Stimulated activated CD8-positive, alpha-beta memory T cell treated with anti-CD3 and anti-CD28 coated beads, Interleukin-7, amount 100 ng/mL, for 1 hour (primary cell): ENCODE measurements at places on chromosomes 16 and 17.

- DNase-seq, result no peak
These were observed 6.4 kb downstream of the DNASE1L2 start for GRCh38 chr16:2242598-2242997.

DNA sequence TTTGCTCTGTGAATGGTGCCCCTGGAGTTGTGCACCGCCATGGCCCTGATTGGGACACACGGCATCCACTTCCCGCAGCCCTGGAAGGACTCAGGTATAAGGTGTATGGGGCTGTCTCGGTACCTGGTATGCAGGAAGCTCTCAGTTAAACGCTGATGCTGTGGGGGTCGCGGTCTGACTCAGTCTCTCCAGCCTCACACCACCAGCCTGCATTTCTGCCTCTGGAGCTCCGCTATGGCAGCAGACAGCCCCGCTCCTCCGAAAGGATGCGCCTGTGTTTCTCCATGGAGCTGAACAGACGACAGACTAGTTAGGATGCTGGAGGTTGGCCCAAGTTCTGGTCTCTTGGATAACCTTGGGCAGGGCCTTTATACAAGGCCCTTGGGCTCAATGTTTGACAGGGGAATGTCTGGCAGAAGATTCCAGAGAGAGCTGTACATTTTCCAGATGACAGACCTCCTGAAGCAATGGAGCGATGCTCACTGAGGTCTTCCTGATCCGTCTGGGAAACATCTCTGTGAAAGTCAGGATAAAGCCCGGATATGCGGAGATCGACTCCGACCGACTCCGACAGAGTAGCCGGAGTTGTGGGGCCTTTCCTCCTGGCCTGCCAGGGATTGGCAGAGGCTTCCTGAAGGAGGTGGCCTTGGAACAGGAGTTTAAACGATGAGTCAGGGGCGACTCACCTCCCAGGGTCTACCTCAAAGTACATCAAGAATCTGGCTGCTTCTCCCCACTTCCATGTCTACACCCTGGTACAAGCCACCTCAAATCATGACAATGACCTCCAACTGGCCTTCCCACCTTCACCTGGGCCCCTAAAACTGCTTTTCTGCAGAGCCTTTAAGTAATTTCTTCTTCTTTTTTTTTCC lies 21.9 kb upstream of the BCAR1 start:
- no peak for DNase-seq

DNA sequence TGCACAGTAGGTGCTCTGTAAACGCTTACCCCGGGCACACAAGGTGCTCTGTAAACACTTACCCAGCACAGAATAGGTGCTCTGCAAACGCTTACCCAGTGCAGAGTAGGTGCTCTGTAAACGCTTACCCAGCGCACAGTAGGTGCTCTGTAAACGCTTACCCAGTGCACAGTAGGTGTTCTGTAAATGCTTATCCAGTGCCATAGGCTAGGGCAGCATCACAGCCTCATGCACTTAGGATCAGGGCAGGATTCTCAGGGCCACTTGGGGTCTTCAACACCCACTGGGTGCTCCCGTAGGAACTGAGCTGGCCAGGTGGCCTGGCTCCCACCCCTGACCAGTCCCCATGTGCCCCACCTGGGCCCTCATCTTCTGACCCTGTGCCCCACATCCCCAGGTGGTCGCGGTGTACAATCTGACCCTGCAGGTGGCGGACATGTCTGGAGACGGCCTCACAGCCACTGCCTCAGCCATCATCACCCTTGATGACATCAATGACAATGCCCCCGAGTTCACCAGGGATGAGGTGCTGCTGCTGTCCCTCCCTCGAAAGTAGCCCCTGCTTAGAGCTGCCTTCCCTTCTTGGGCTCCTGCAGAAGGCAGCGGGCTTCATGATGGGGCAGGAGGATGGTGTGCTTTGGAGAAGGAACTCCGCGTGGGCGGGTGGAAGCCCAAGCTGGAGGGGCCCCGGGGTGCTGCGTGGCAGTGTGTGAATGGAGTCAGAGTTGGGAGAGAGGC lies 13.1 kb downstream of the SLC22A31 start:
- no peak for DNase-seq

- no peak for DNase-seq
These were observed 4.1 kb downstream of the PMM2 start for GRCh38 chr16:8801701-8802100.

- no peak for DNase-seq
These were observed 78.1 kb upstream of the BRD7 start for GRCh38 chr16:50446861-50447260.

DNA sequence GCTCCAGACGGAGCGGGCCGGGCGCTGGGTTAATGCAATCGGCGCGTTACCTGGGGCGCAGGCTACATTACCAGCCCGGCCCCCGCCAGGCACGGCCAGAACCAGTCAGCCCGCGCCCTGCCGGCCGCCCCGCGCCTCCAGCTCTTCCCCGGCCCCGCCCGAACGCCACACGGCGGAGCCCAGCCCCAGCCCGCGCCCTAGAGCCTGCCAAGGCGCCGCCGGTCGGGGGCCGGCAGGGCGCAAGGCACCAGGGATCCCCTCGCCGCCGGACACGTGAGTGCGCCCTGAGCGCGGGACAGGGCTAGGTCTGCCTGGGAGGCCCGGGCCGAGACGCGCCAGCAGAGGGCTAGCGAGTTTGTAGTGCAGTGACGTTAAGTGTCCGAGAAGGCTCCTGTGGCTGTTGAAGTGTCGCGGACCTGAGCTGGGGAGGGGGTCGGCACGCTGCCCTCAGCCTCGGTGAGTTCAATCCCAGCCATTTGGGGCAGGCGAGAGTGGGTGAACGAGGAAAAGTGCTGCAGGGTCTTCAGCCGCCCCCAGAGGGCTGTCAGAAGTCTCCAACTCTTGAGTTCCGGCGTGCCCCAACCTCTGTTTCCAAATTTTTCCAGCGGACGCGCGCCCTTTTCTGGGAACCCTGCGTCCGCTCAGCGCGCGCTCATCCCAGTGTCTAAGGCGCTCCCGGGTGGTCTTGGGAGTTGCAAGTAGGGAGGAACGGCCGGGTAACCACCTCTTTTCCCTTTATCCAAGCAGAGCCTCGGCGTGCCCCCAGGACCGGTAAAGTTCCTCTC lies at the start of gene SLC6A2:
TSS of gene SLC6A2 (plus strand) at position 92 of the 785 bp plus-strand sequence. CDS start 707 bp downstream, outside the sequence.
- no peak for DNase-seq

- no peak for DNase-seq
These were observed 10.6 kb downstream of the TNFAIP1 start for GRCh38 chr17:28346199-28346580.

GRCh38 chr17:44916781-44917241 lies 1.5 kb upstream of the GFAP start:
- DNase-seq, result no peak

GRCh38 chr16:28492511-28492910 lies 637 bp upstream of the CLN3 start:
- DNase-seq, result no peak

- DNase-seq, result no peak
These were observed 109.0 kb downstream of the USP31 start for GRCh38 chr16:23040246-23040645.

DNA sequence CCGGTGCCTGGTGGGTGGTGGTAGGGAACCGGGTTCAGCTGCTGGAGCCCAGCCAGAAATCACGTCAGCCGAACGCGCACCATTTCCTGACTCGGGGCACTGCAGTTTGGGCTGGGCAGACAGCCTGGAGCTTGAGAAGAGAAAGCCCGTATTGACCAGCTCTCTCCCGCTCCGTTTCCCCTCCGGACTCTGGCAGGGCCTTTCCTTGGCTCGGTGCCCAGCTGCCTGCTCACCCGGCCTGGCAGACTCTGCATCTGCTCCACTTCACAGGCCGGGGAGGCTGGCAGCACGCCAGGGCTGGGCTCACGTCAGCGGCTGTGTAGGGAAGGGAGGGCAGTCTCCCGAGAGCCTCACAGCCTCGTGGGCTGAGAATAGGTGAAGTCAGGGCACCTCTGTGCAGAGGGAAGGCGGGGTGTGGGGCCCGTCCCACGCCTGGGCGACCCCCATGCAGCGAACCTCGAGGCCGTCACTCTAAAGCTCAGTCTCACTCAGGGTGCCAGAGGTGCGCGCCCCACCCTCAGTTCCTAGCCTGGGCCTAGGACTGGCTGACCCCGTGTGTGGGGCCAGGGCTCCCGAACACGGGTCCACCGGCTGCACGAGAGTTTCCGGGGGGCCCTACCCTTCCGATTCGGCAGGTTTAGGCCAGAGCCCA lies 59.1 kb downstream of the OR1D5 start:
- peak; percentile 25 for DNase-seq

DNA sequence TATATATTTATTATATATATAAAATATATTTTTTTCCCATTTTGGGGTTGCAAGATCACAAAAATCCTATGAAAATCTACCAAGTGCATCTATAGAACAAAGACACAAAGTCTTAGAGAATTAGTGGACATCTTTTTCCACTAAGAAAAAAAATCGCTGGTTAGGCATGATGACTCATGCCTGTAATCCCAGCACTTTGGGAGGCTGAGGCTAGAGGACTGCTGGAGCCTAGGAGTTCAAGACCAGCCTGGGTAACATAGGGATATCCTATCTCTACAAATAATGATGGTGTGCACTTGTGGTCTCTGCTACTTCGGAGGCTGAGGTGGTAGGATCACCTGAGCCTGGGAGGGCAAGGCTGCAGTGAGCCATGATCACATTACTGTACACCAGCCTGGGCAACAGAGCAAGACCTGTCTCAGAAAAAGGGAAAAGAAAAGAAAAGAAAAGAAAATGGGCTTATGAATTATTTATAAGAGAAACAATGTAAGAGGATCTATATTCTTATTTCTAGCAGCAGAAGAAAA lies 185.1 kb upstream of the PSMD7 start:
- DNase-seq, result no peak
